ENCODE measurements at places on chromosomes 7 and 10. TPM values are rescaled to one million over a fixed set of nuclear protein-coding genes. Genes with fewer than 3 reads are reported as not detected.
A peak's percentile ranks its signal among the peaks of the same experiment; 100 is the strongest.

- no peaks in the 10 kb centered on the region for H3K4me1 ChIP-seq
- H3K27ac ChIP-seq: no peak overlapping the region
- no peaks in the 10 kb centered on the region for H3K27me3 ChIP-seq
Observed at GRCh38 chr7:47327698-47328391, 254.1 kb downstream of the TNS3 start.

DNA sequence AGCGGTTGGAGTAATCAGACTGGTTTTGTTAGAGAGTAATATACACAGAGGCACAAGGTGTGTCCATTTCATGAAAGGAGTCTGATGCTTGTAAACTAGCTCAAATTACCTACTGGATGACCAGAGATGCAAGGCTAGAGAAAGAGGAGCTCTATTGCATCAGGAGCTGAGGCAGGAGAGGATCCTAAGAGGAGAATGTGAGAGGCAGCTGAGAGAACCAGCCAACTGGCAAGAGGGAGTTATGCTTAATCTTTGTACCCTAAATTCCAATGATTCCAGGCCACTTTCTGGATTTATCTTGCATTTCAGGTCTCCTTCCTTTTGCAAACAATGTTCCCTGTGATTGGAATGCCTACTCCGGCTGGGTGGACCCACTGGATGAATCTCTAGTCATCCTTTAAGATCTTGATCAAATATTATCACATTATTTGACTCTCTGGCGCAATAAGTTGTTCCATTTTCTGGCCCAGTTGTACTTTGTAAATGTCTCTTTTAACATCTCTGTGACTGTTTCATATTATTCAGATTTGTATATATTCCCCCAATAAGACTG lies 57.5 kb upstream of the PTPN12 start:
- no peak overlapping the region for H3K27ac ChIP-seq
- H3K36me3 ChIP-seq: no peaks in the 10 kb centered on the region
- no peak for DNase-seq
- H3K4me3 ChIP-seq: no peak overlapping the region
- peaks cover 5% of the 10 kb centered on the region for H3K4me1 ChIP-seq

- no peak for DNase-seq
- H3K4me3 ChIP-seq: no peak overlapping the region
- no peaks in the 10 kb centered on the region for H3K36me3 ChIP-seq
- peaks cover 3% of the 10 kb centered on the region for H3K27me3 ChIP-seq
- no peaks in the 10 kb centered on the region for H3K4me1 ChIP-seq
Observed at GRCh38 chr10:78570633-78571235, 498.0 kb upstream of the ZMIZ1 start.

ZNF727 gene
- total RNA-seq: 1.1 TPM

GRCh38 chr10:75405598-75406461 lies 4.3 kb upstream of the ZNF503 start:
- no peak for DNase-seq
- peaks cover 27% of the 10 kb centered on the region for H3K4me1 ChIP-seq
- peaks cover 62% of the 10 kb centered on the region for H3K27me3 ChIP-seq
- no peak overlapping the region for H3K4me3 ChIP-seq
- no peaks in the 10 kb centered on the region for H3K36me3 ChIP-seq

PKD2L1 gene
- total RNA-seq: not detected

- H3K27me3 ChIP-seq: no peaks in the 10 kb centered on the region
- H3K36me3 ChIP-seq: peaks cover 39% of the 10 kb centered on the region
- H3K4me3 ChIP-seq: peak overlapping the region; percentile 100
- H3K4me1 ChIP-seq: peaks cover 30% of the 10 kb centered on the region
Observed at GRCh38 chr7:44796034-44796503, 412 bp upstream of the PPIA start.

MAGI2 gene
- total RNA-seq: 0.12 TPM

SLC18A3 gene
- total RNA-seq: not detected

- no peaks in the 10 kb centered on the region for H3K36me3 ChIP-seq
- no peak for DNase-seq
- peaks cover 4% of the 10 kb centered on the region for H3K27me3 ChIP-seq
- no peaks in the 10 kb centered on the region for H3K4me1 ChIP-seq
- no peak overlapping the region for H3K4me3 ChIP-seq
Observed at GRCh38 chr10:61389887-61390286, 63.3 kb downstream of the TMEM26 start.

CLDN4 gene
- 0.12 TPM for total RNA-seq

GCK gene
- total RNA-seq: 0.53 TPM

Data from activated CD4-positive, alpha-beta T cell treated with anti-CD3 and anti-CD28 coated beads for 36 hours (primary cell).